ENCODE measurements at places on chromosomes 1 and 21.

GRCh38 chr1:159898527-159898926 lies 1.4 kb downstream of the CFAP45 start:
- no peak for DNase-seq

DNA sequence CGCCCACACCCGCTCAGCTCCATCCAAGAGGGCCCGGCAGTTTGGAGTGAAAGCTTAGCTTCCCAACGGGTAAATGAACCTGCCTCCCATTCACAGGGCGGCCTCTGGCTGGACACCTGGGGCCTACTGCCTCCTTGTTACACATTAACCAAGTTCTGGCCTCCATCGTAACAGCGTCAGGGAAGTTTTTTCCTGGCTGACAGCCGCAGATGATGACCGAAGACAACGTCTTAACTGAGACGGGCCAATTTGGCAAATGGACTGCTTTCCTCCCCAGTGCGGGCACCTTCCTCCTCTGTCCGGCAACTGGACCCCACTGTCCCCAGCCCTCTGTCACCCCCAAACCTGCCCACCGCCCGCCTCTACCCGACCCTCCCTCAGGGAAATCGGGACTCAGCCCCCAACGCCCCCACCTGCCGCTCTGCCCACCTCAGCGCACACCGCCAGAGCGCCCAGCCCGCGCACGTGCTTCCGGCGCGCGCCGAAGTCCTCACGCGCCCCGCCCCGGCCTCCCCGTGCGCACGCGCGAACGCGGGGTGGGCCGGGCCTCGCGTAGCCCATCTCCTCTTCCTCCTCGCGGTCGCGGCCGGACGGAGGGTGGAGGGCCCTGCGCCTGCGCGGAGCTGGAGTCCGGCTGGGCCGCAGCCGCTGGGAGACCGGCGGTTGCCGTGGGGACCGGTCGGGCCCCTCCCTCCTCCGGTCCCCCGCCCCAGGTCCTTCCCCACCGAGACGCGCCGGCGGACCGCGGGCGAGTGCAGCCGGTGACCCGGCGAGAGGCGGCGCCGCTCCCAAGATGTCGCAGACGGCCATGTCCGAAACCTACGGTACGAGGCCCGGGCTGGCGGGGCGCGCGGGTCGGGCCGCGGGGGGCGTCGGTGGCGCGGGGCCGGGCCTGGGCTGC lies at the start of gene RAB4A:
Gene RAB4A (plus strand): TSS at position 565 of the 901 bp plus-strand sequence. CDS start 229 bp downstream, at position 794.
- peak; percentile 73 for DNase-seq

GRCh38 chr1:165134431-165134830 lies 222.1 kb downstream of the LMX1A start:
- DNase-seq = no peak

DNA sequence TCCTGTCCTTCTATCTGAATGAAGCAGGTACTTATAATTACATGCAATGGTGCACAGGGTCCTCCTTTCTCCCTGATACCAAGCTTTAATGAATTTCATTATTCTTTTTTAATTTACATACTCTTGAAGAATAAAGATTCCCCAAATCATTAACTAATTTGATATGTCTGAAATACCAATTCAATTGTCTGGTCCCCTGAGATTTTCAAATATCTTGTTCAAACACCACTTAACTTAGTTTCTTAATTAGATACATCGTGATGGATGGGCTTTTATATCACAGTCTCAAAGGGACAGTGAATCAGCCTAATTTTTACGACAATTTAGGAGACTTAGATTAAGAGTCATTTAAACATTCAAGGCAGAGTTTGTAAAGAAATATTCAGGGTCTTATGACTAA lies 1054.6 kb downstream of the PLA2G4A start:
- DNase-seq = no peak

DNA sequence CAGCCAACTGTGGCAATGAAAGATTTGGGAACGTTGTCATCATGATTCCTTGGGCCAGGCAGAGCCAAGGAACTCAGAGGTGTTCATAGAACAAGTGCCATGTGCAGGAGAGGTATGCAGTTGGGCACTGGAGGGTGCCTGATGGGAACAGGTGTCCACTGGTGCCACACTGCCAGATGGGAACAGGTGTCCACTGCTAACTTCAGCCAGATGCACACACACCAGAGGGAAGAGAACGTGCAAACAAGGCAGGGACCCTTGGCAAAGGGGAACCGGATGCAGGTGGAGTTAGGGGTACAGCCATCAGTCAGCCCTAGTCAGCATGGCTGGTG lies 13.5 kb downstream of the OLFML2B start:
- no peak for DNase-seq

DNA sequence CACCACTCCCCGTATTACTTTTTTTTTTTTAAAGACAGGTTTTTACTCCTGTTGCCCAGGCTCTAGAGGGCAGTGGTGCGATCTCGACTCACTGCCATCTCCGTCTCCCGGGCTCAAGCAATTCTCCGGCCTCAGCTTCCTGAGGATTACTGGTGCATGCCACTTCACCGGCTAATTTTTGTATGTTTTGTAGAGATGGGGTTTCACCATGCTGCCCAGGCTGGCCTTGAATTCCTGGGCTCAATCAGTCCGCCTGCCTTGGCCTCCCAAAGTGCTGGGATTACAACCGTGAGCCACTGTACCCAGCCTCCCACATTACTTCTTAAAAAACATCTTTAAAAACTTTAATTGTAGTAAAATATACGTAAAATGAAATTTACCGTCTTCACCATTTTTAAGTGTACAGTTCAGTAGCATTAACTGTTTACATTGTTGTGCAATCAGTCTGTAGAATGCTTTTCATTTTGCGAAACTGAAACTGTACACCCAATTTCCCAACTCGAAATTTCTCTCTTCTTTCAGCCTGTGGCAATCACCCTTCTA lies 77.0 kb downstream of the ZMYM4 start:
- no peak for DNase-seq
